Lung (tissue), 17 donors: ENCODE measurements at places on chromosomes 4 and X. TPM values are rescaled to one million over a fixed set of nuclear protein-coding genes. Genes with fewer than 3 reads are reported as not detected.

GRCh38 chr4:1053080-1053661, 41.7 kb downstream of the FGFRL1 start:
- no peaks in the 10 kb centered on the region for H3K27me3 ChIP-seq
- DNase-seq, result peak; percentile 76
- no peak overlapping the region for H3K4me3 ChIP-seq

DNA sequence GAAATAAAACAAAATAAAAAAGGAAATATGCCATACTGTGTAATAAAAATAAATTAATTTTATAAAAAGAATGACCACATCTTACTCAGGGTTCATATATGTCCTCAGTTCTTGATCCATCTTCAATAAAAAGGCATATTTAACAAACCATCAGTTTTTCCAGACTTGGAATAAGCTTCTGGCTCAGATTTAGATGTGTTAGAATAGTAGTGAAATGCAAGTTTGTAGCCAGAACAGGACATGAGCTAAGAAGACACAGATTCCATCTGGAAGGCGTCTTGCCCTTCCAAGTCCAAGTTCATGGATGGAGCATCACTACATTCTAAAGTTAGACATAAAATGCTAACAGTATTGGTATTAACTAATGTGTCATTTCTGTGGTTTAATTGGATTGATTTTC, 10.3 kb upstream of the LSM6 start:
- DNase-seq, result no peak
- H3K36me3 ChIP-seq, result no peaks in the 10 kb centered on the region
- H3K27me3 ChIP-seq, result no peaks in the 10 kb centered on the region
- H3K4me3 ChIP-seq, result no peak overlapping the region
- H3K4me1 ChIP-seq, result no peaks in the 10 kb centered on the region

GRCh38 chr4:36884151-36884550, 360.4 kb upstream of the NWD2 start:
- no peaks in the 10 kb centered on the region for H3K4me1 ChIP-seq
- H3K27ac ChIP-seq, result no peak overlapping the region
- no peaks in the 10 kb centered on the region for H3K36me3 ChIP-seq

GRCh38 chrX:138742217-138742616, 30.7 kb upstream of the FGF13 start:
- no peaks in the 10 kb centered on the region for H3K36me3 ChIP-seq
- H3K4me3 ChIP-seq, result no peak overlapping the region
- H3K4me1 ChIP-seq, result no peaks in the 10 kb centered on the region
- H3K27ac ChIP-seq, result no peak overlapping the region
- no peaks in the 10 kb centered on the region for H3K27me3 ChIP-seq
- DNase-seq, result no peak

DNA sequence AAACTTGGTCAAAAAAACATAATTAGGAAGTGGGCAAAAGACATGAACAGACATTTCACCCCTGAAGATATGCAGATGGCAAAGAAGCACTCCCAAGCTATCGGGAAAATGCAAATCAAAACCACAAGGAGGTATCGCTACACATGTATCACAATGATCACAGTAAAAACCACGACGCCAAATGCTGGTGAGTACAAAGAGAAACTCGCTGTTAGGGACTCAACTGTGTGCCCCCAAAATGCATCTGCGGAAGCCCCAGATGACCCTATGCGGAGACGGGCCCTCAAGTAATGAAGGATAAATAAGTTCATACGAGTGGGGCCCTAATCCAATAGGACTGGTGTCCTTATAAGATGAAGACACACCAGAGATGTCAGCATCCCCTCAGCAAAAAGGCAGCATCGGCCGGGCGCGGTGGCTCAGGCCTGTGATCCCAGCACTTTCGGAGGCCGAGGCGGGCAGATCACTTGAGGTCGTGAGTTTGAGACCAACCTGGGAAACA, 10.2 kb downstream of the GAK start:
- H3K36me3 ChIP-seq, result peaks cover 3% of the 10 kb centered on the region
- no peak overlapping the region for H3K4me3 ChIP-seq
- no peak for DNase-seq
- no peaks in the 10 kb centered on the region for H3K27me3 ChIP-seq

- no peak overlapping the region for H3K4me3 ChIP-seq
- no peak overlapping the region for H3K27ac ChIP-seq
- no peaks in the 10 kb centered on the region for H3K4me1 ChIP-seq
- H3K27me3 ChIP-seq, result no peaks in the 10 kb centered on the region
- DNase-seq, result no peak
These were observed 202.0 kb downstream of the RRAGB start for GRCh38 chrX:55919367-55920221.

- H3K4me3 ChIP-seq, result no peak overlapping the region
- no peaks in the 10 kb centered on the region for H3K27me3 ChIP-seq
- no peaks in the 10 kb centered on the region for H3K36me3 ChIP-seq
These were observed 118.8 kb downstream of the ZNF827 start for GRCh38 chr4:145819853-145820181.

The FHL1 gene
- total RNA-seq, result 210 TPM

The INTU gene
- total RNA-seq, result 8.2 TPM

The SLC10A6 gene
- 0.37 TPM for total RNA-seq

The GPR143 gene
- total RNA-seq, result 2.7 TPM
